ENCODE measurements at places on chromosomes 5 and 9.

GRCh38 chr5:176176231-176176630 lies 62.0 kb upstream of the SIMC1 start:
- DNase-seq = no peak

GRCh38 chr5:74355041-74355824 lies 285.3 kb downstream of the ENC1 start:
- no peak for DNase-seq

GRCh38 chr5:131460867-131461572 lies 174.0 kb downstream of the RAPGEF6 start:
- peak; percentile 14 for DNase-seq

DNA sequence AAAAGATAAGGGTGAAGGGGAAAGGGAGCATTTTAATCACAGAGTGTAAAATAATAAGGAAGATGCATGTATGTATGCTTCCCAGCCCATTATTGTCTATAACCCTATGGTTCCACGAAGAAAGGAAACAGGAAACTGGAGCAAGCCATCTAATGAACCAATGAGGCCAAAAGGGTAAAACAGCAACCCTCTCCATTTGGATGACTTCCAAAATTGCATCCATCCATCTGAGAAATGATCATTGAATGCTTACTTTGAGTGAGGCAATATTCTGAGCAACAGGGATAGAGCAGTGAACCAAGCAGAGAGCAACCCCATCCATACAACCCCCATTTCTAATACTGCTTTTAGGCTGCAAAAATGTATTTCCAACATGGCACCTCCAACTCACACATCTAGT lies 46.9 kb downstream of the ARL15 start:
- no peak for DNase-seq

DNA sequence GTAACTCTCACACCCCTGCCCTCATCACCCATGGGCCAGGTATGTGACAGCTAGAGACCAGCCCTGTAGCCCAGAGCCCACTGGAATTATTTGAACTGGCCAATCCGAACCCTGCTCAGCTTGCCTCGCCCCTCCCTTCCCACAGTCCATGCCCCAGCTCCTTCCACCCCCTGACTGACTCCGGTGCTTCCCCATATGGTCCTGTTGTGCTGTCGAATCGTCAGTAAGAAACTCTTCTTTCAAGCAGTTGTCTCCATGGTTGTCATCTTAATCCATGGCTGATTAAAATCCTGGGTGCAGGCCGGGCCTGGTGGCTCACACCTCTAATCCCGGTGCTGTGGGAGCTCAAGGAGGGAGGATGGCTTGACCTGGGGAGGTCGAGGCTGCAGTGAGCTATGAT lies 118.5 kb downstream of the COL23A1 start:
- no peak for DNase-seq

GRCh38 chr5:132591145-132591544 lies 34.4 kb downstream of the RAD50 start:
- no peak for DNase-seq

GRCh38 chr9:95024097-95024671 lies 293.3 kb downstream of the FANCC start:
- DNase-seq = no peak

DNA sequence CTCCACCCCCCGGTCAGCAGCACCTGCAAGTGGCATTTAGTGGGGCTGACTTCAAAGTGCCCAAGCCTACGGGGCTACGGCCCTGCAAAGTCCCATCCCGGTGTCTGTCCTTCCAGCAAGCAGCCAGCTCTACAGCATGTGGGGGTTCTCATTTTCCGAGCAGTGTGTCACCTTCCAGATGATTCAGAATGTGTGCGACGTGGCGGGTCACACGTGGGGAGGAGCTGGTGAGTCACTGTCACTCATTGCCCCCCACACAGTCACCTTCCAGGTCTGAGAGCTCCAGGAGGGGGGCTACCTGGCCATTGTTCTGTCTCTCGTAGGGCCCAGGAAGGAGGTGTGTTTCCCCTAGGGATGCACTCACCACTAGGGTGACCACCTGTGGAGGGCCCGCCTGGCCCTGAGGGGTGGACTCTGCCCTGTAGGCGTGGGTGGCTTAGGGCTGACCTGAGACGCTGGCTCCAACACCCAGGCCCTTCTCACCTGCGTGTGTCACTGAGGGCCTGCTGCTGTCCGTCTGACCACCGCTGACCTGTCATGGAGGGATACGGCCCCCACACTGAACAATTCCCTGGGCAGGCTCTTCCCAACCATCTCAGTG lies 70.2 kb downstream of the SEMA4D start:
- no peak for DNase-seq

DNA sequence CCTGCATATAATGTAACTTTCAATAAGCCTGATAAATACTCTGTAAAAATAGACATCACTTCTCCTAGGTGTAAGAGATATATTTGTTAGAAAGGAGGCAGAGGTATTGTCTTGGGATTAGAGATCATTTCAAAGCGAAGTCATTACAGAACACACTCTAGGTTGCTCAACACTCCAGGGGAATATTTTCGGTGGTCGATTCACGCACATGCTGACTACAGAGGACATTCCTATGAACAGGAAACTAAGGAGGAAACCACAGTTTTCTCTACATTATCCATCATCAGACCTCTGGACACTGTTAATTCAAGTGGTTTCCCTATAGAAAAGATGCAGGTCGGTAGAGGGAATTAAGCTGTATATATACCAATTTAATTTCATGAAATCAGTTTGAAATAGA lies 370.0 kb downstream of the NDUFS4 start:
- no peak for DNase-seq

DNA sequence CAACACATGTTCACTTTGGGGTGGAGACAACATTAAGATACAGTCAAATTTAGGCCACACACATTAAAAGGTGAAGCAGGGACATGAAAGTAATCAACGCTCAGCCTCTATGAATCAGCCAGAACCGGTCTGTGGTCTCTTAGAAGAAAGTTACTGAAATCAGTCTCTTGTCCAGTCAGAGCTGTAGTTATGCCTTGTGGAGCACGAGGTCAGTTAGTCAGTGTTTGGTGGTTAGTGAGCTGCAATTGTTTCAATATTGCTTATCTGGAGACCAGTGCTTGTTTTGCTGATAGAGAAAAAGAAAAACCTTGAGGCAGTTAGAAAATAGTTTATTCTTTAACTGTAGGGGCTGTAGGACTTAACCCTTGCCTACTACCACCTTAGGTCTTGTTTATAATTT lies 157.8 kb upstream of the RASEF start:
- peak; percentile 89 for DNase-seq

DNA sequence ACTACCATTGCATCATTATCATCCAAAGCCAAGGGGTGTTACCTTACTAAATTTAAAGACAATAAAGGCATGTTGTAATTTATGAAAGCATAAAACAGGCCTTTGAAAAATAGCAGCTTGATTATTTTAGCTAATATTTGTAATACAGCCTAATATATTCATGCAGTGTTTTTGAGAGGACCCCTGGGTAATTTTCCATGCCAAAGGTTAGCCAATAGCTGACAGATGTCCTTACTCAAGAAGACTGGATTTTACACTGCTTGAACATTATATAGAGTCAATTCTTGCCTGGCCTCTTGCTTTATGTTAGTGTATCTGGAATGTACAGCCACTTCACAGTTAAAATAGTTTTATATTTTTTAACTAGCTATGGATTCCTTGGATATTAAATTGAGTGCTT lies 337.8 kb upstream of the PAPPA start:
- no peak for DNase-seq

- DNase-seq = no peak
Measured at GRCh38 chr5:1183424-1184162, 17.8 kb upstream of the SLC6A19 start.

All from stomach (tissue), 19 donors.